G401 (cell line): ENCODE measurements at places on chromosomes 12 and 14. TPM values are rescaled to one million over a fixed set of nuclear protein-coding genes. Genes with fewer than 3 reads are reported as not detected.

Gene FBLN5
- total RNA-seq = 1.3 TPM in 1 of 2 replicates, not detected in the other

Gene PPP4R4
- 2.1 and 4.7 TPM in 2 replicates for total RNA-seq

Gene SMCO2
- not detected in 2 replicates for total RNA-seq

Gene TMTC1
- total RNA-seq = not detected in 2 replicates

Gene SDSL
- 18.5 and 32.0 TPM in 2 replicates for total RNA-seq

Gene NOPCHAP1
- total RNA-seq = 10.9 and 23.3 TPM in 2 replicates

Gene GPR135
- total RNA-seq = 0.06 and 0.71 TPM in 2 replicates

Gene KRT5
- not detected in 2 replicates for total RNA-seq

Gene DNAI7
- total RNA-seq = 0.20 and 0.37 TPM in 2 replicates

Gene MUCL1
- not detected in 2 replicates for total RNA-seq

Gene DHRS2
- 0.61 and 3.7 TPM in 2 replicates for total RNA-seq

Gene VRK1
- total RNA-seq = 51.6 and 65.5 TPM in 2 replicates

Gene MYH6
- not detected in 2 replicates for total RNA-seq
